Fibroblast of skin of left biceps (primary cell): ENCODE measurements at places on chromosomes 12 and 14.

- no peak for DNase-seq
These were observed 45.5 kb upstream of the FAR2 start for GRCh38 chr12:29103539-29103974.

- no peak for DNase-seq
These were observed 36.8 kb downstream of the VDR start for GRCh38 chr12:47868041-47868440.

DNA sequence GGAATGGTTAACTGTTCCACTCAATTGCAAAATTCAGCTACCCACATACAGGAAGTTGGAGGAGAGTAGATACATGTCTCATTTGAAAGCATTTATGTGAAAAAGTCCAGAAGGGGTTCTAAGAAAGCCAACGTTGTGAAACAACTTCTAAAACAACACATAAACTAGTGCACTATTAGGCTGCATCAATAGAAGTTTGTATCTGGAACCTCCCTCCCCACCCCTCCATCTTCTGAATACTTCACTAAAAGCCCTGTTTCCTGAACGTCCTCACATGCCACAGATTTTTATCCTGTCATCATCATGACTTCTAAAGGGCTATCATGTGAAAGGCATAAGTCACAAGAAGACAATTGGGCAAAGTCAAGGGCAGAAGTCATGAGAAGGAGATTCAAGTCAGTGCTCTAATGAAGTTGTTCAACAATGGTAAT lies 5.5 kb downstream of the KRT79 start:
- DNase-seq = no peak

GRCh38 chr12:69816082-69816481 lies 8.9 kb upstream of the MYRFL start:
- no peak for DNase-seq

- DNase-seq = no peak
These were observed 83.5 kb upstream of the ATXN7L3B start for GRCh38 chr12:74454109-74454508.
